ENCODE measurements at places on chromosomes 6 and 20.
A peak's percentile ranks its signal among the peaks of the same experiment; 100 is the strongest.

DNA sequence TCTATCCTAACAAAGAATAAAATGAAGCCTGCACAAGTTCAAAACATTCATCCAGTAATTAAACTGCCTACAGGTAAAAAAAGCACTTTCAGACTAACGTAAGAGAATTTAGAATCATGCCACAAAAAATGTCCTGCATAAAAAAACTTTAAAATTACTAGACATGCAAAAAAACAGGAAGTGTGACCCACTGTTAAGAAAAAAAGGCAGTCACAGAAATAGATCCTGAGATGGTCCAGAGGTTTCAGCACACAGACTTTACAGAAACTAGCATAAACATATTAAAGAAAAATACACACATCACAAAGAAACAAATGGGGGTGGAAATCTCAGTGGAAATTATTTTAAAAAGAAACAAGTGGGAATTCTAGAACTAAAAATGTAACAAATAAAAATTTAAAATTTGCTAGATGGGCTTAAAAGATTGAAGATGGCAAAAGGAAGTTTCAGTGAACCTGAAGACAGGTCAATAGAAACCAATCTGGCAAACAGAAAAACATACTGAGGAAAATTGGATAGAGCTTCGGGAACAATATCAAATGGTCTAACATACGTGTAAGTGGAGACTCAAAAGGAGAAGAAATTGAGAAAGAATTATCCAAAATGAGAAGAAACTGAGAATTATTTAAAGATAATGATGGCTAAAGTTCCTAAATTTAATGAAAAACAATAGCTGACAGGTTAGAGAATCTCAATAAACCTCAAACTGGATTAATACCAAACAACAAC is 3.4 kb upstream of the ZNF133 start:
- no peak for DNase-seq

DNA sequence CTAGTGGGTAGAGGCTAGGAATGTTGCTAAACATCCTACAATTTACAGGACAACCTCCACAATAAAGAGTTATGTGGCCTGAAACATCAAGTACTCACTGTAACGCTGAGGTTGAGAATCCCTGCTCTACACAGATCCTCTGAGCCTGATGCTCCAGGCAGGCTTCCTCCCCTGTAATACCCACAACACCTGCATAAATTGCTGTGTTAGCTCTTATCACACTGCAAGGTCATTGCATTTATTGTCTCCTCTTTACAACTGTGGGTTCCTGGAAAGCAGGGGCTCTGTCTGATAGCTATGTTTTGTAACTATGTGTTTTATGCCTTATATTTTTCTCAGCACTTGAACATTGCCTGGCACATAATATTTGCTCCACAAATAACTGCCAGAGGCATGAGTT is 11.6 kb downstream of the RPP21 start:
- no peak for DNase-seq

GRCh38 chr6:27651371-27651732 is 178.4 kb upstream of the ZNF184 start:
- DNase-seq = no peak

GRCh38 chr20:17614176-17614811 is 44.4 kb downstream of the DSTN start:
- no peak for DNase-seq

GRCh38 chr20:3318226-3318884 is 79.4 kb upstream of the SLC4A11 start:
- DNase-seq = no peak

DNA sequence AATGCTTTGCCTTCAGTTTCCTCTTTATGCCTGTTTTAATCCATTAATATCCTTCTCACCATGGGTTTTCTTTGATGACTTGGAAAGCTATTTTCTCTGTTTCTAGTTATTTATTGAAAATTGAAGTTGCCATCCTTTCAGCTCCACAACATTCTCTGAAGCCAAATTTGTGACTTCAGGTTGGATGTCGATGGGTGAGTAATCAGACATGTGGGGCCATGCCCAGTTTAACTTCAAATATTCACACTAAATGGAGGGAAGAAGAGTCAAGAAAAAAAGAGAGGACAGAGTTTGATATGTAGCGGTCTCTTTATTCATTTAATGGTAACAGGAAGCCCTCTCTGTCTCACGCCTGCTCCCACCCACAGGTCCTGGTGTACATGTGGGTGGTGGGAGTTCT is 89.1 kb upstream of the RIPOR2 start:
- no peak for DNase-seq

DNA sequence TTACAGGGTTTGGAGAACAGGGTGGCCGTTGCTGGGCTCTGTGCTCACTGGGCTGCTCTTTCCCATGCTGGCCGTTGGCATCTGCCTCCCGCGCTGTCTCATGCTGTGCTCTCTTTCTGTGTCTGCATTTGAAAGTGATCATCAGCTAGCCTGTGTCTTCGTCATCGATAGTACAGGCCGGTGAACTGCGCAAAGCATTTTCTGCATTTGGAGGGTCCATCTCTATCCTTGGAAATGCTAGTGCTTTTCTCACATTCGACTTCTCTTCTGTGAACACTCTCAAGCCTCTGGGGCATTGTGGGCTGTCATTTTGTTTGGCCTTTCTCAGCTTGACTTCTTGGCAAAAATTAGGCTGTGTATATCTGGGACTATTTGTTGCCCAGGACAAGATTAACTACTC is 6.8 kb upstream of the SNHG17 start:
- no peak for DNase-seq

- no peak for DNase-seq
These were observed 982.1 kb upstream of the SLC35B3 start for GRCh38 chr6:9417400-9417799.

- DNase-seq = no peak
These were observed 73.2 kb downstream of the RSPO3 start for GRCh38 chr6:127191716-127192115.

- DNase-seq = no peak
These were observed 112.2 kb upstream of the HEY2 start for GRCh38 chr6:125637207-125637606.

- no peak for DNase-seq
These were observed 24.5 kb downstream of the YTHDF1 start for GRCh38 chr20:63191400-63191799.

GRCh38 chr6:135434095-135434494 is 63.4 kb downstream of the AHI1 start:
- no peak for DNase-seq

DNA sequence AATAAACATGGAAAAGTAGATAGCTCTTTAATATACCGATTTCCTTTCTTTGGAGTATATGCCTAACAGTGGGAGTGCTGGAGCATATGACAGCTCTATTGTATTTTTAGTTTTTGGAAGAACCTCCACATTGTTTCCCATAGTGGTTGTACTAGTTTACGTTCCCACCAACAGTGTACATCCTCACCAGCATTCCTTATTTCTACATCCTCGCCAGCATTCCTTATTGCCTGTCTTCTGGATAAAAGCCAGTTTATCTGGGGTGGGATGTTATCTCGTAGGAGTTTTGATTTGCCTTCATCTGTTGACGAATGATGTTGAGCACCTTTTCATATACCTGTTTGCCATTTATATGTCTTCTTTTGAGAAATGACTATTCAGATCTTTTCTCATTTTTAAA is 2.6 kb downstream of the MICA start:
- no peak for DNase-seq

- no peak for DNase-seq
These were observed 290.6 kb upstream of the ZNF337 start for GRCh38 chr20:25987073-25987927.

- no peak for DNase-seq
These were observed 26.9 kb downstream of the RGS17 start for GRCh38 chr6:153104220-153104619.

DNA sequence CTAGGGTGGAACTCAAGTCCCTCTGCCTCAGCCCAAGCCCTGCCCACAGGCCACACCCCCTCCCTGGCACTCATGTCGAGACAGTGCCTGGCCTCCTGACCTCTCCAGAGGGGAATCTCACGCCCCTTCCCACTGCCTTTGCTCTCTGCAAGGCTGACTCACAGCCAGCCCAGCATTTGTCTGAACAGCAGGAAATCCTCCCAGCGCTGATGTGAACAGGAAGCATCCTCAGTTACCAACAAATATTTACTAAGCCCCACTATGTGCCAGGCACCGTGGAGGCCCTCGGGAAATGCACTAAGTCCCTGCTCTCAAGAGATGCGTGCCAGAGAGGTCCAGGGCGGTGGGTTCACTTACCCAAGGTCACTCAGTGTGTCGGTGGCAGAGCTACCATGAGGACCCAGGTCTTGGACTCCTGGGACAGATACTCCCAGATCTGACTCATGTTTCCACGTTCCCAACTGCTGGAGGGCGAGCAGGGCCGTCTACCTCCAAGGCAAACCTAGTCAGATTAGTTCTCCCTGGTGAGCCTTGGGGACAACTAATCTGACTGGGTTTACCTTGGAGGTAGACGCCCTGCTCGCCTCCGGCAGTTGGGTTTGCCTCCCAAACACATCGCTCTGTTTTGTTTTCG is 7.8 kb downstream of the ADA start:
- peak; percentile 76 for DNase-seq

GRCh38 chr20:9810738-9811137 is 28.1 kb downstream of the PAK5 start:
- DNase-seq = no peak

DNA sequence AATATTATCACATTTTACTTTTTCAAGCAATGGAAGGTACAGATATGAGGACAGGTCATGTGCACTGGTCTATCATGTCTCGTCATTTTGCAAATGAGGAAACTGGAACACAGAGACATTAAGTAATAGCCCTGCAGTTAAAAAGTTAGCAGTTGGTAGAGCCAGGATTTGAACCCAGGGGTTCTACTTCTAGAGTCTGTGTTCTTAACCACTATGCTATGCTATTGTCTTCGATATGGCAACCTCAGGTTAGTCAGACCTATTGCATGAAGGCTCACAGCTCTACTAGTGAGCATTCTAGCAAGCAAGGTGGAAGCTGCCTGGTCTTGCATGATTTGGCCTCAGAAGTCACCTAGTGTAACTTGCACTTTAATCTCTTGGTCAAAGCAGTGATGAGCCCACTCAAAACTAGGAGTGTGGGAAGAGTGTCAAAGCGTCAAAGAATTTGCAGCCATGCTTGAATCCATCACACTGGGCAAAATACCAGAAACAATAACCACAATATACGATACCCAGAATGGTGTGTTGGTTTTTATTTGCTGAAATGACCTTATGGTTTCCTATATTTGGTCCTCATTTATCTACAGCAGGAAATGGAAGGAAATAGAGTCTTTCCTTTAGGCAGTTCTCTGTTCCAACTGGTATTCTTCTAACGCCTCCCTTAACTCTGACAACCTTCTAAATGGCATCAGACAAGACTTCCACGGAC is 20.4 kb upstream of the BMP2 start:
- no peak for DNase-seq

DNA sequence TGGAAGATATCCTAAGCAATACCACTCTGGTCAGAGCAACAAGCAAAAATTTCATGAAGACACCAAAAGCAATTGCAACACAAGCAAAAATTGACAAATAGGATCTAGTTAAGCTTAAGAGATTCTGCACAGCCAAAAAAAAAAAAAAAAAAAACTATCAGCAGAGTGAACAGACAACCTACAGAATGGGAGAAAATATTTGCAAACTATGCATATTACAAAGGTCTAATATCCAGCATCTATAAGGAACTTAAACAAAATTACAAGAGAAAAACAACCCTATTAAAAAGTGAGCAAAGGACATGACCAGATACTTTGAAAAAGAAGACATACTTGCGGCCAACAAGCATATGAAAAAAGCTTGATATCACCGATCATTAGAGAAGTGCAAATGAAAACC is 20.0 kb upstream of the AHI1 start:
- DNase-seq = no peak

DNA sequence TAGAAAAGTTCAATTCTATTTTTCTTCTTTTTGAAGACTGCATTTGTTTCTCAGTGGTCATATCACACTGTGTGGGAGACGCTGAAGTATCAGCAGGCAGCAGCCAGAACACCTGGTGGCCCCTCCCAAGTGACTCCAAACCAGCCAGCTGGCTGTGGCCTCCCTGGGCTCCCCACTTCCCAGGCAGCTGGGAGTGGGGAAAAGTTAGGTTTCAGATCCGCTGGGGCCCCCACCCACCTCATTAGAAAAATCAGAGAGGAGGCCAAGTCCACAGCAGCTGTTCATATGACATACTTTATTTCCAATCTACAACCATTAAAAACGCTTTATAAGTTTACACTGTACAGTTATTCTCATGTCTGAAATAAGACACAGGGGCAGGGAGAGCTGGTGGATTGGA is 3.6 kb upstream of the DSN1 start:
- no peak for DNase-seq

DNA sequence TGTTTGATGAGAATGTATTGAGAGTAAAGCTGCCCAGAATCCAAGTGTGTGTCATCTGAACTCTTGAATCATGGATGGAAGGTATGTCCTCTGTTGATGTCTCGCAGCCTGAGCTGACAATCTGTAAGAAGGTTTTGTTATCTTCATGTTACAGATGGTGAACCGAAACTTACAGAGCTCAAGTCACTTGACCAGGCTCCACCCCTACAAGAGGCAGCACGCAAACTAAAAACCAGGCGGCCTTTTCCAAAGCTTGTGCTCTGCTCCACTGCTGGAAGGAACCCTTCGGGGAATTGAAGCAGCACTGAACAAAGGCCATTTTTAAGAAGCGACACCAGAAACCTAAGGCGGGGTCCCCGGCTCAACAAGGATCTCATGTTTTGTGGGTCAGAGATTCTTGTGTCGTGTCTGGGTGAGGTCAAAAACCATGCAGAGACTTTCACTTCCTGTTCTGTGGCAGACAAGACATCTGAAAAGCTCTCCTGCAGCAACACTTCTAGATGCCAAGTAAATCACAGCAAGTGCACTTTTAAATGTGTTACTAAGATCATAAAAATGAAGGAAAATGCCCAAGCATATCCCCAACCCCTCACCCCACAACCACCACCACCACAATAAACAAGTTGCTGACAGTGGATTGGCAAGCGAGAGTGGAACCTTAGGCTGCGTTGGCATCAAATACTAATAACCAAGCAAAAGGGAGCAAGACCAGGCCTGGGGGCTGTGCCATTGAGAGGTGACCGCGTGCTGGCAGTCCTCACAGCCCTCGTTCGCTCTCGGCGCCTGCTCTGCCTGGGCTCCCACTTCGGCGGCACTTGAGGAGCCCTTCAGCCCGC is 27.3 kb downstream of the NQO2 start:
- DNase-seq = no peak

- DNase-seq = no peak
These were observed 72.6 kb downstream of the CDKAL1 start for GRCh38 chr6:20606831-20607230.

- DNase-seq = no peak
These were observed 574.4 kb downstream of the PRKN start for GRCh38 chr6:162153120-162153519.

- peak; percentile 44 for DNase-seq
These were observed 1.2 kb downstream of the MTCH1 start for GRCh38 chr6:36984581-36985416.

DNA sequence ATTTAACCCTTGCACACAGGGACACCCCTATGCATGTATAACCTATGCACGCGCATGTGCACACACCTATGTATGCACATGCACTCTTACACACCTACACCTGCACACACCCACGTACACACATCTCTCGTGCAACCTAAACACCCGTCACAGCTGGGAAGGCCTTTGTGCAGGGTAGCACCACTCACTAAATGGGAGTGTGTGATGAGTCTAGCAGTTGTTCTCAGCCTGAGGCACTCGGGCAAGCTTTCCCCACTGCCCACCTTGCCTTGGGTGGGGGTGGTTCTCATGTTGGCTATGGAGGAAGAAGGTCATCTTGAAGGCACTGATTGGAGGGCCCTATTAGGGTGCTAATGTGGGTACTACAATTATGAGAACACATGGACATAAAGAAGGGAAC is 85.8 kb downstream of the DLL1 start:
- no peak for DNase-seq

Measured in T1000 (cell line).